Effector memory CD4-positive, alpha-beta T cell (primary cell): ENCODE measurements at places on chromosomes 1 and 21.
A peak's percentile ranks its signal among the peaks of the same experiment; 100 is the strongest.

DNA sequence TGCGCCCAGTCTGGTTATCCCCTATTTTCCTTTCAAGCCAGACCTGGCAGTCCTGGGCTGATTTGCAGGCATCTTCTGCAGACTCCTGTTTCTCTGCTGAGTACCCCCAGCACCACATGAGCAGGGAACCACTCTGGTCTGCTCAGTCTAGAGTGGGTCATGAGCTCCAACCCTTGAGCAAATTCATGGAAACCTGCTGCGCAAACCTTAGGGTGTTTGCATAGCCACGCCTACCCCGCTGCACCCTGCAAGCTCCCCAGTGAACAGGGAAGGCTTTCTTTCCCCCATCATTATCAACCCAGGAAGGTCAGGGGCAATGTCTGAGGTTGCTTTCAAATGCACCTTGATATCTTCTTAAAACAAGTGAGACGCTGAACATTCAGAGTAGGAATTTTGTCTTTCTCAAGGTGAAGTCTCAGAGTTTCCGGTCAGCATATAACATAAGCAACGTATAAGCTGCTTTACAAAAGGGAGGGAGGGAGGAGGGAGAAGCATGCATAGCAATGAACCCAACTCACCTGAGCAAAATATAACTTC lies 11.1 kb upstream of the KCNE1 start:
- no peak for DNase-seq

DNA sequence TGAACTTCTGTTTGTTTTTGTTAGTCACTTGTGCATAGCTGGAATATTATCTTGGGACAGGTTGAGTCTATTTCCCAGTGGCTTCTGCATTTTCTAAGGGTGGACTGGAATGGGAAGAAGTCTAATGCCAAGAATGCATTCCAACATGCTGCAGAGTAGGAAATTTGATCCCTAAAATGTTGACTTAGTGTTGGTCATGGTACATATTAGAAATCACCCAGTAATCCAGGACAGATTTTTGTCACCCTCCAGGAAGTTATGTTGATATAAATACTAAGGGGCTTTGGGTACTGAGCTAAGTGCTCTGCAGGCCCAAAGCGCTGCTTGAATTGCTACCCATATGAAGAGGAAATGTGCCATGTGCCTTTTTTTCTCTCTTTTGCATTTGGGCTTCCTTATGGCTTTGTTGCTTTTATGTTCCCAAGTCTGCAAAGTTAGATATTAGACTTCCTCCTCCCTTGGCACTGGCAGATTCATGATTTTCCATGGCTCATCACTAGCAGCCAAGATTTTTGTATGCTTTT lies 10.0 kb downstream of the ARID1A start:
- no peak for DNase-seq

DNA sequence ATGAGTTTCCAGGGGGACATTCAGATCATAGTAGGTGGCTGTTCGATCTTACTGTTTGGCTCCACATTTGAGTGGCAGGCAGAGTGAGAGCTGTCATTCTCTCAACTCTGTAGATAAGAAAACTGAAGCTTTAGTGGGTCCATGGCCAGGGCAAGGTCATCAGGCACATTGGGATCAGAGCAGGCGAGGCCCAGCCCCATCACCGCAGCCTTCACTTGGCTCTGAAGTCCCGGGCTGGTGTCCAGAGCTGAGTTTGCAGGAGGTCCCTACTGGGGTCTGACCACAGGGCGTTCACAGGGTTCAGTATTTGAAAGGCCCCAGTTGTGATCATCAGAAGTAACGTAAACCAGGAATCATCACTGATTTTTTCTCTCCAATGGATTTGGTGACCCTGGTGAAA lies 76.7 kb downstream of the OBSCN start:
- DNase-seq, result no peak

DNA sequence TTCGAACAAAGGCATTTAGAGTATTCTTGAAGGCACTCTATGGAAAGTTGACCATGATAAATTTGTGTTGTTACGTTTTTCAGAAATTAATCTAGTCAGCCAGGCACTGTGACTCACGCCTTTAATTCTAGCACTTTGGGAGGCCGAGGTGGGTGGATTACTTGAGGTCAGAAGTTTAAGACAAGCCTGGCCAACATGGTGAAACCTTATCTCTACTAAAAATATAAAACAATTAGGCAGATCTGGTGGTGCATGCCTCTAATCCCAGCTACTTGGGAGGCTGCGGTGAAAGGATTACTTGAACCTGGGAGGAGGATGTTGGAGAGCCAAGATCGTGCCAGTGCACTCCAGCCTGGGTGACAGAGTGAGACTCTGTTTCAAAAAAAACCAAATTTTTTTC lies 130.6 kb upstream of the BRINP3 start:
- no peak for DNase-seq

GRCh38 chr1:18707696-18708257 lies 77.1 kb downstream of the PAX7 start:
- DNase-seq, result no peak

GRCh38 chr1:77888081-77888780 lies at the start of gene NEXN:
Gene NEXN, plus strand, starts transcription at chr1:77888624. Its CDS starts 27,483 bp downstream, at chr1:77916107.
- no peak for DNase-seq

GRCh38 chr1:45348966-45349677 lies 8.9 kb upstream of the MUTYH start:
- DNase-seq, result no peak

DNA sequence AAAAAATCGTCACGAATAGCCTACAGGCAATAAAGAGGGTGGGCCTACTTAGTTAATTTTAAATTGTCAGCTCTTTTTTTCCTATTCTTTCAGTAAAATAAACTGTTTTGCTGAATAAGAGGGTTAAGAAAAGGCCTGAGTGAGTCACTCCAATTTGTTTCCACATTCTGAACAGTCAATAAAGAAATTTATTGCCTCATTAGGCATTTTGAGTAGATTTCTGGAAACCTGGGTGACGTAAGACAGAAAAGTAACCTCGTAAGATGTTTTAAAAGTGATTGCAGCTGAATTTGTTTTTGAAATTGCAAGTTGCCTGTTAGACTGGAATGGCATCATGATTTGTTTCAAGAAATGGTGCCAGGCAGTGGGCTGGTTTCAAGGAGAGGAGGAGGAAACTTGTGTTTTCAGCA lies 439.3 kb downstream of the USP25 start:
- no peak for DNase-seq

DNA sequence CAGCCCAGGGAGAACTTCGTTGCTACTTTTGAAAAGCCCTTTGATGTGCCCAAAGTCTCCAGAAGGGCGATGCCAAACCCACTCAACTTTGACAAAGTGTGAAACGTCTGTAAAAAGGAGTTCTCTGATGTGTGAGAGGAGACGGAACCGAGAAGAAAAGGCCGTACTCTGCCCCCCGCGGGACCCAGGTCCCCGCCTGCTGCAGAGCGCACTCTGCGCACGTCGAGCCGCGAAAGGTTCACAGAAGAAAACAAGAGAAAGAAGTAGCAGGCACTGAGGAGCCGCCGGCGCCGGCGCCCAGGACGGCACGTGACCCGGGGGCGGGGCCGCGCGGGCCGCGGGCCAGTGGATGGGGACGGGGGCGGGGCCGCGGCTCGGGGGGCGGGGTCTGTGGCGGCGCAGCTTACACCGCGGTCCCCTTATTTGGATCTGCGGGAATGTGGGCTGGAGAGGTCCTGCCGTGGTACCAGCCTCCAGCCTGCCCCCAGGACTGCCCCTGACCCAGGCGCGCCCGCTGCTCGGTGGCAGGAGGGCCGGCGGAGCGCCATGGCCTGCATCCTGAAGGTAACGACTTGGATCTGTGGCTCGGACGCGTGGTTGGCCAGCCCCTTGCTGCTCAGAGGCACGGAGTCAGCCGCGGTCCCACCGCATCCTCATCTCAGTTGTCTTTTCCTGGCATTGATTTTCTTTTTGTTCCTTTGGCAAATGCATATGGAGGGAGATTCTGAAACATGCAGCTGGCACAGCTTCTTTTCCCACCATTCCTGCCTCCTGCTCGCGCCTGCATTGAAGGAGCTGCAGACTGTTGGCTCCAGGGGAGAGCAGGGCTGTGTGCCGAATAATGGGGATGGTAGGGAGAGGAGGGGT lies at the start of gene ST6GALNAC3:
Gene ST6GALNAC3, plus strand, starts transcription at position 426 of the 867 bp plus-strand sequence.
- DNase-seq, result peak; percentile 66

GRCh38 chr1:185375583-185375982 lies 58.5 kb upstream of the IVNS1ABP start:
- DNase-seq, result no peak

GRCh38 chr1:179124873-179125272 lies 43.0 kb downstream of the TOR3A start:
- DNase-seq, result no peak

GRCh38 chr1:5551274-5551975 lies 440.8 kb downstream of the NPHP4 start:
- DNase-seq, result no peak

- no peak for DNase-seq
These were observed 8.8 kb downstream of the SYF2 start for GRCh38 chr1:25223471-25223870.

- DNase-seq, result no peak
These were observed 73.1 kb downstream of the KIF1B start for GRCh38 chr1:10283318-10283984.

GRCh38 chr1:45925728-45926287 lies 122.4 kb downstream of the MAST2 start:
- no peak for DNase-seq

DNA sequence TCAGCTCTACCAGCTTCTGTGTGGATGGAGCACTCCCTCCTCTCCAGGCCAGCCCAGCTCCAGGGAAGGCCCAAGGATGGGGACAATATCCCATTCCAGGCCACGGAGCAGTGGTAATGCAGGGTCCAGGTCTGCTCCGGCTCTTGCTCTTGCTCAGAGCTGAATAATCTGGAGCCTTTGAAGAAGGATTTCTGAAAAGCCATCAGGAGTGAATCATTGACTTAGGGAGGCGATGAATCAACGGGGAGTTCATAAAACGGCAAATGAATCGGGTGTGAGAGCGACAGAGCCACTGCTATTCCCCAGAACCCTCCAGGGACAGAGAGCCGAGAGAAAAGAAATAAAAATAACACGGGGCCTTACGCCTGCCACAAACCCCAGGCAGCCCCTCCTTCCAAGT lies 7.7 kb downstream of the POU3F1 start:
- no peak for DNase-seq

- DNase-seq, result no peak
These were observed 7.4 kb downstream of the ZNF496 start for GRCh38 chr1:247324204-247324787.

DNA sequence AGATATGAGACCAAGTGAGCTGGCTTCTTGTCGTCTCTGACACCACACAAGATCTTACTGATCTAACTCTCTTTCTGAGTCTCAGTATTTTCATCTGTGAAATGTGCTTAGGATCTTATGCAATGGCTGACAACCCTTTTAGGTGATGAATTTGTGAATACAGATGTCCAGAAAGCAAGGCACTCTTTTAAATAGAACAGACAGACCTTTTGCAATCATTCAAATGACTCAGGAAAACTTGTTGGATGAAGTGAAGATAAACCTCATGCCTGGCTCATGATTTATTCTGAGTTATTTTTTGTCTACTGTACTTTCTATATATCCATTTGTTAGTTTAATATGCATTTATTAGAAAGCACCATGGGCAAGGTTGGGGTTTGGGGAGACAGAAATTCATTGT lies 411.3 kb downstream of the PTPRU start:
- no peak for DNase-seq

DNA sequence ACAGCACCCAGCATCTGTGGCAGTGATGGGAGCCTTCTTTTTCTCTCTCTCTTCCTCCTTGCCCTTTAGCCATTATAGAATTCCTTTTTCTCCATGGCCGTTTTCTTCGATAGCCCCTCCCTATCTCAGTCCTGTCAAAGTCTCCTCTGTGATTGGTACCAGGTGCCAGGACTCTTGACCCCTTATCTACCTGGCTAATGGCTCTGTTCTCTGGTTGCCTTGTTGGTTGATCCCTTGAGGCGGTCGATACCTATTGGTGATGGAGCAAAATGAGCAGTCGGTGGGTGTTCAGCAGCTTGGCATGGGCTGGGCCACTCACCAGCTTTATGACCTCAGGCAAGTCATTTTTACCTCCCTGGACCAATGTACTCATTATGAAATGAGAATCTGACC lies 2.0 kb downstream of the ATF3 start:
- no peak for DNase-seq

DNA sequence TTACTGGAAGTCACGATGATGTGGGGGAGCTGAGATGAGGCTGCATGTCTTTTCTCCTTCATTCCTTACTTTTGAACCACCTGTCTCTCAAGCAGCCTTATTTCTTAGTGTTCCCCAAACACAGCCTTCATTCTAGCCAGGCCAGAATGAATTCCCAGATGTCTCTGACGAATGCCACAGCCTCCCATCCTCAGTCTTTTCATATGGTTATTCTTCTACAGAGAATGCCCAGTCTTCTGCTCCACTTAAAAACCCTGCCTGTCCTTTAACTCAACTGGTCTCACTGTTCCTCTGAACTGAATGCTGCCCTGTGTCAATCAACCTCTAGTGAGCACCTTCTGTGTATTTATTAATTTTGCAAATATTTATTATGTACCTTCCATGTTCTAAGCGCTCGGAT lies 156.2 kb downstream of the PLA2G4A start:
- DNase-seq, result no peak

GRCh38 chr21:37787456-37787855 lies 128.8 kb downstream of the KCNJ6 start:
- no peak for DNase-seq

GRCh38 chr21:16069178-16070112 lies 339.7 kb downstream of the USP25 start:
- no peak for DNase-seq

DNA sequence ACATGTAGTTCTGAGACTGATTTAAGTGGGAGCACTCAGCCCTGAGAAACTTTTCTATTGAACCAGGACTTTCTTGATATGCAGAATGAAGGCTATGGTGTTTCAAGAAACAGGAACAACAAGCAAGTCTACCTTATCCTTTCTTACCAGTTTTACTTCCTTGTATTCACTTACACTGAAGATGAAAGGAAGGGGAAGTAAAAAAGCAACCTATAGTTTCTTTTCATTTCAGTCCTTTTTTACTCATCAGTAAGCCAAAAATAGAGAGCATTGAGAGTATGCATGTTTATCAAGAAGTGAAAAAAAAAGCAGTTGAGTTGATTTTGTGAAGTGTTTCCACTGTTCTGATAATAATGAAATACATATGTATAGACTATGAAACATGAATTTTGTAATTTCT lies 1010.3 kb downstream of the AMY1C start:
- no peak for DNase-seq

GRCh38 chr1:193558491-193559028 lies 372.1 kb upstream of the B3GALT2 start:
- no peak for DNase-seq

DNA sequence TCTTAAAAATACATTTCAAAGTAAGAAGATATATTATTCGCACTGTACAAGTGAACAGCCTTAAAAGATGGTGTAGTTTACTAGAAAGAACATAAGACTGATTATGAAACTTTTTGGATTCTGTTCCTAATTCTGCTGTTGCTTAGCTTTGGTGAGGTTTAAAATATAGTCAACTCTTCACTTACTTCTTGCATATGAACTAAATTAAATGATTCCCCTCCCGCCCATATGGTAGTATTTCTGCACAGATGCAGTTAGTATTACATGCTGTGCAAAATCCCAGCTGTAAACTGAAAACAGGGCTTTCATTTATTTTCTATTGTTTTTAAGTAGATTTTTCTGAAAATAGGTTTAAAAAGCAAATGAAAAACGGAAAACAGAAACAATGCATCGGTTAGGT lies 345.4 kb upstream of the NCAM2 start:
- no peak for DNase-seq

GRCh38 chr1:117128323-117129079 lies 7.0 kb upstream of the TRIM45 start:
- DNase-seq, result no peak

- DNase-seq, result no peak
These were observed 39.2 kb downstream of the CDK18 start for GRCh38 chr1:205543351-205544301.
